ENCODE measurements at places on chromosomes 6 and 20.

GRCh38 chr6:133407320-133408100 is 166.4 kb downstream of the EYA4 start:
- DNase-seq, result no peak

GRCh38 chr6:119273272-119274196 is 76.0 kb downstream of the MAN1A1 start:
- no peak for DNase-seq

GRCh38 chr6:156057869-156058268 is 602.2 kb upstream of the NOX3 start:
- no peak for DNase-seq

GRCh38 chr6:26092443-26092842 is 5.2 kb downstream of the HFE start:
- DNase-seq, result no peak

GRCh38 chr20:39909447-39909846 is 779.6 kb downstream of the MAFB start:
- DNase-seq, result no peak

- DNase-seq, result no peak
Observed at GRCh38 chr6:26202201-26202611, 115.0 kb downstream of the HFE start.

DNA sequence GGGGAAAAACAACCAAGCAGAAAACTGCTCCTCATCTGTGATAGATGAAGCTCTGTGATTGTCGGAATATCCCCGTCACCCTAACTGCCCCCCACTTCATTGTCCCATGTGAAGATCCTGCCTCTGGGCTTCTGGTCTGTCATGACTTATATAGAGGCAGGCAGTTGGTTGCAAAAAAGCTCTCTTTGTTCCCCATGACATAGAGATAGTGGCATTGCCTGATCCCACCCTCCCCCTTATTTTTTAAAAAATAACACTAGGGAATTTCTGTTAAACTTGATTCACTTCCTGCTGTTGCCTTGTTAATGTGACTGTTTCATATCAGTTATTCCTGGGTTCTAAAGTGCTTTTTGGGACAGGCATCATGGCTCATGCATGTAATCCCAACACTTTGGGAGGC is 203.1 kb downstream of the JARID2 start:
- no peak for DNase-seq

DNA sequence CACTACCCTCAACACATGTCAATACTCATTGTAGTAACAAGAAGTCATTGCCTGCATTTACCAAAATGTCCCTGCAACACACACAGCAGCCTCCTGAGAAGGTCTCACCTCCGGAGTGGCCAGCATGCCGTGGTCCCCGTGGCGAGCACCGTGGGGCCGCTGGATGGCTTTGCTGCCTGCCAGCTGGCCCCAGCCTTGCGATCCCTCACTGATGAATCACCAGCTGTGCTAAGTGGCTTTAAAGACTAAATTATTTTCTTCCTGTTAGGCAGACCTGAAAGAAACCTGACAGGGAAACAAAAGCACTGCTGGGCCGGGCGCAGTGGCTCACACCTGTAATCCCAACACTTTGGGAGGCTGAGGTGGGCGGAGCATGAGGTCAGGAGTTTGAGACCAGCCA is 306.7 kb downstream of the CDH4 start:
- DNase-seq, result no peak

DNA sequence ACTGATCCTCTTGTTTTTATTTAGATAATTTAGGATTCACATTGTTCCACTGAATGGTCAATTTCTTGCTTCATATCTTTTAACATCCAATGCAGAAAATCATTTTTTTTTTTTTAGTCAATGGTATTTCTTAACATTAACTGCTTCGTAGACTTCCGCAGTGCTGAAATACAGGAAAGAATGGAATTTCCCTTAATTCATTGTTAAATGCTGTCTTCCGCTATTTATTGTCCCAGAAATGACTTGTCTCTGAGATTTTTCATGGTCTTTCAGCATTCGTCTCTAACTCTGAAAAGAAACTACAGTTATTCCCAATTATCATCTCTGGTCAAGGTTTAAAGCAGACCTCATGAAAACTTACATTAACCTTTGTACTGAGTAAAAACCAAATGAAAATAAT is 1029.1 kb upstream of the MANEA start:
- DNase-seq, result no peak

GRCh38 chr20:62764156-62764935 is 31.9 kb upstream of the MRGBP start:
- no peak for DNase-seq

- DNase-seq, result no peak
Observed at GRCh38 chr6:101666256-101666655, 272.7 kb downstream of the GRIK2 start.

DNA sequence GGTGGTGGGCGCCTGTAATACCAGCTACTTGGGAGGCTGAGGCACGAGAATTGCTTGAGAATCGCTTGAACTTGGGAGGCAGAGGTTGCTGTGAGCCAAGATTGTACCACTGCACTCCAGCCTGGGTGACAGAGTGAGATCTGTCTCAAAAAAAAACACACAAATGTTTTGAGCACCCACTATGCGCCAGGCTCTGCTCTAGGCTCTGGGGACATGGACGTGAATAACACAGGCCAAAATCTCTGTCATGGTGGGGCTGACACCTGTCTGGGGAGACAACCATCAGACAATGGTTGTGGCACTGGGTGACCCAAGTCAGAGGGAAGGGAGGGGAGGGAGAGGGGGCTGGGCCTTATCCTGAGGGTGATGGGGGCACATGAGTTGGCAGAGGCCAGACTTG is 62.7 kb downstream of the UBE2V1 start:
- no peak for DNase-seq

GRCh38 chr6:48474136-48474535 is 363.1 kb upstream of the PTCHD4 start:
- DNase-seq, result no peak

GRCh38 chr6:28693751-28694443 is 168.2 kb downstream of the GPX5 start:
- no peak for DNase-seq

DNA sequence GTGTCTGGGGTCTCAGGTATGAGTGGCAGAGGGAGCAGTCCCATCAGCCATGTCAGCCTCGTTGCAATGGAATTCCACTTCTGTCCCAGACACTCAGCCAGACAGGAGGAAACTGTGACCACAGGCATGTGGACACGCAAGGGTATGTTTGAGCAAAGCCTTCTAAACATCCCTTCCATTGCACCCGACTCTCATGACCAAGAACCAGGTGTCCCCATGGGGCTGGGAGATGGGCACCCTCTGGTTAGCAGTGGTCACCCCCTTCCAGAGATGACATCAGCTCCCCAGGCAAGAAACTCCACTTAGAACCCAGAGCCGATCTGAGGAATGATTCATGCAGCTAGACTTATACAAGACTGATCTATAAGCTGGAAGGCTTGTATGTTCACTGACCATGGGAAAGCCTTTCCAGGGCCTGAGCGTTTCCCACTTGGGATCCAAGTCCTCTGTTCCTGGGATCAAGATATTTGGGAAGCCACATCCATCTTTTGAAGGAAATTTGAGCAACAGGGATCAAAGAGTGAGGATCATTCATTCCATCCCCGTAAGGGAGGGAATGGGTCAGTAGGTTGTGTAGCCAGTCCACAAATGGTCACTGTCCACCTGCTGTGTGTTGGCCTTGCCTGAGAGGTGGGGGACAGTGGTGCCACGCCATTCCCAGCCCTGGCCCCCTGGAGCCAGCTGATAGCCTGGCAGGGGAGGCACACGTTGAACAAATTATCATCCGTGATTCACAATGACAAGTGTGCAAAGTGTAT is 3.9 kb upstream of the MRGBP start:
- no peak for DNase-seq

DNA sequence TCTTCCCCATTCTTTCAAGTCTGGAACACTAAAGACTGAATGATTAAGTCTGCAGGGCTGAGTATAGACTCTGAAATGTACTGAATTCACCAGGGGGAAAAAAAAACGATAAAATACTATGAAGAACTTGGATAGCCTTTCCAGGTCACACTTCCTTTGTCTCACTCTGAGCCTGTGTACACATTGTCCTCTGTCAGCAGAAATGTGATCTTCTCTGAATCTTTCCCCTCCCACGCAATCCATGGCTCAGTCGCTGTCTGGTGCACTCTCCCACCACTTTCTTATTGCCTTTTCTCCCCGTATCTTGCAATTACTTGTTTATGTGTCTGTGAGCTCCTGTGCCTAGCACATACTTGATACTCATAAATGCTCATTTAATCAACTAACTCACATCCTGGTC is 212.6 kb upstream of the RSPO3 start:
- no peak for DNase-seq

DNA sequence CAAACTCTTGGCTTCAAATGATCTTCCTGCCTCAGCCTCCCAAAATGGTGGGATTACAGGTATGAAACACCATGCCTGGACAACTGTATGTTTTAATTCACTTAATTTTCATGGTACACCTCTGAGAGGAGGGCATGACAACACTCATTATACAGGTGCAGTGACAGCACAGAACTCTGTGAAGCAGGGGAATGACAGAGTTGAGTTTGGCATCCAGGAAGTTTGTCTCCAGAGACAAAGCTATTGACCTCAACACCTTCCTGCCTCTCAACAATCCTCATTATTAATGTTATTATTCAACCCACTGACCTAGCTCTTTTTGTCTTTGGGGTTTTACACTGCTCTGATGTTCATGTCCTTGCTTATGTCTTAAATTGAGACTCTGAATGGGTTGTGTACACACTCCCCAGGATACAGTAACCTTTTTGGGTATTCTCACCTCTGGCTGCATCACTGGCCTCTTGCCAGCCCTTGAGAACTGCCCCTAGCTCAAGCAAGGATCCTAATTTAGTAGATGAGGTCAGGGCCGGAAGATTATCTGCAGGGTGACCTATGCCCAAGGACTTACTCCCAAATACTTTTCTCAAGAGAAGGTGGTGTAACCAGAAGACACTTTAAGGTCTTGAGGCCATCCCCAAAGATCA is 13.0 kb upstream of the IER3 start:
- DNase-seq, result no peak

DNA sequence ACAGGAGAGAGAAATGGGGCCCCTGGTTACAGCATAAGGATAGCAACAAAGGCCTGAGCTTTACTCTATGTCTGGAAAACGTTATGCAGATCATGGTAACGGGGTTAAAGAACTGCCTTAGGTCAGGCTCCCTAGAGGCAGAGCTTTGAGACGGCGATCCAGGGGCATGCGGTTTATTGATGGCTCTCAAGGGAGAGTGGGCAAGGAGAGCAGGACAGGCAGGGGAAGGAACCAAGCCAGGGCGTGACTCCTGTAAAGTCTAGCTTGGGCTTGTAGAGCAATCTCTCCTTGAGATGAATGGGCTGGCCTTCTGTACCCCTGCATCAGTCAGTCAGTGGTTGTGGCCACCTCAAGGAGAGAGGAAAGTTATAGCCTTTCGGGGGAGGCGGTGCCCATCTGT is 12.5 kb upstream of the FERMT1 start:
- DNase-seq, result no peak

GRCh38 chr6:116616737-116617053 is 416 bp downstream of the RSPH4A start:
- DNase-seq, result no peak

DNA sequence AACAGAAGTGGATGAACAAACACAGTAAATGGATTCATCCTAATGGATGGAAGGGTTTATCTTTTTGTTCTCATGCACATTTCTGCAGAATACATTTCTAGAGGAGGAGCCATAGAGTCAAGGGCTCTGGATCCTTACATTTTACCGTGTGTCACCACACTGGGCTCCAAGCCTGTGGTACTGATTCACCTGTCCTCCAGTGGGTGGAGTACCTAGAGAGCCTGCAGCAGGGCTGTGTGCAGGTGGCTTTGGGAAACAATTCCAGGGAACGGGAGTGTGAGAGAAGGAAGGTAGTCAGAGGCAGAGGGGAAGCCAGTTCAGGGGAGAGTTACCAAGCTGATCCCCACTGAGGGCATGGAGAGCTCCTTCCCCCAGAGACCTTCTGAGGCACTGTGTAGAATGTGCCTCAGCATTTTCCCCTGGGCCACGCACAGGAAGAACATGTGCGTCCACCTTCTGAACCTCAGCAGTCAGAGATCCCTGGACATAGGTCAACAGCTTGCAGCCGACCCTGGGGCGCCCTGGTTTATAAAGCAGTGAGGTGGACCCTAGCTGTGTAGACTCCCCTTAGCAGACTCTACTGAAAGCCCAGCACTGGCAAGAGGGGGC is 85.3 kb upstream of the SLC22A23 start:
- no peak for DNase-seq

DNA sequence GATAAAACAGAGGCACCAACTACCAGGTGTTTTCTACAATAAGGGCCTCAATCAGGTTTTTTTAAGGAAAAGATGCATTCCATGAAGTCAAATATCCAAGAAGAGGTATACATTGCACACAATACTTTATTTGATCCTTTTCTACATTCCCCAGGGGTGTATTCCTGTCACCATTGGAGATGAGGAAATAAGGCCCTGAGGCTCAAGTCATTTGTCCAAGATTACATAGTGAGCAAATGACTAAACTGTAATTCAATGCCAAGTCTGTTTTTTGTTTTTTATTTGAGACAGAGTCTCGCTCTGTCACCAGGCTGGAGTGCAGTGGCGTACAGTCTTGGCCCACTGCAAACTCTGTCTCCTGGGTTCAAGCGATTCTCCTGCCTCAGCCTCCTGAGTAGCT is 69.2 kb upstream of the CDYL start:
- DNase-seq, result no peak

DNA sequence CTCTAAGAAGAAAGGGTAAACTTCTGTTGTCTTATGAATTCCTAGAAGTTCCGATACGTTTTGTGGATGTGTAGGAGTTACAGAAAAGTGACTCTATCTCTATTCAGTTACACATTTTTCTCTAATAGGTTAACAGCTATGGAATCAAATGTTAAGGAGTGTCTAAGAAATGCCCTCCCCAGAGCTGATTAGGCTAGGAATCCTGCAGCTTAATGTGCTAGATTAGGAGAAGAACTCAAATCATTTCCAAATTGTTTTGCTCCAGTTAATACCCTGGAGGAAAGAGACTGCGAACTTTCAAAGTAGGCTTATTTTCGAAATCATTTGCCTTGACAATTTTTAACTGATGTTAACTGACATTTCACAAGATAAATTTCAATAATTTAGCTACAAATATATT is 51.9 kb downstream of the IBTK start:
- DNase-seq, result no peak

DNA sequence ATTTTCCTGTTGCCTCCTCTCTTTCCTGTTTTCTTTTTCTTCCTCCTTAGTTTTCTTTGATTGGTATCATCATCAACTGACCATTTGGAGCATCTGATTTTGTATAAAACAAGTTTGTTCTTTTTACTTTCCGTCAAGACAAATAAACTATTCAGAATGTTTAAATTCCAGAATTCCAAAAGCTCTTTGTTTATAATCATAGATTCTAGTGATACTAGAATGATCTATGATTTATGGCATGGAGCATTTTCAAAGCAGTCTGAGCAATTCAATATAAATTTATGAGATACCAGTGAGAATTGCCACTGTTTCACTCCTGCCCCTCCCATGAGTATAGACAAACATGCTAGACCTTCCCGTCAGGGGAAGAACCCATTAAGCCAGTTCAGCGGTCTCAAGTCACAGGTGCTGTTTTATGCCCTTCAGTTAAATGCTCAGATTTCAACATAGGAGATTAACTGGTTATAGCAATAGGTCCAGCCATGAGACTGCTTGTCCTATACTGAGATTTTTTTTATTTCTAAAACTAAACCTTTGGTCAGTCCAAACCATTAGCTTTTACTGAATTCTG is 60.7 kb downstream of the GRIK2 start:
- no peak for DNase-seq
